ENCODE measurements at places on chromosomes 4 and X.
A peak's percentile ranks its signal among the peaks of the same experiment; 100 is the strongest.

GRCh38 chr4:162770761-162771490 is 395.8 kb downstream of the NAF1 start:
- DNase-seq = no peak

- DNase-seq = no peak
Measured at GRCh38 chr4:181770971-181771370, 472.2 kb upstream of the TENM3 start.

- no peak for DNase-seq
Measured at GRCh38 chr4:89142691-89143669, 31.6 kb downstream of the TIGD2 start.

DNA sequence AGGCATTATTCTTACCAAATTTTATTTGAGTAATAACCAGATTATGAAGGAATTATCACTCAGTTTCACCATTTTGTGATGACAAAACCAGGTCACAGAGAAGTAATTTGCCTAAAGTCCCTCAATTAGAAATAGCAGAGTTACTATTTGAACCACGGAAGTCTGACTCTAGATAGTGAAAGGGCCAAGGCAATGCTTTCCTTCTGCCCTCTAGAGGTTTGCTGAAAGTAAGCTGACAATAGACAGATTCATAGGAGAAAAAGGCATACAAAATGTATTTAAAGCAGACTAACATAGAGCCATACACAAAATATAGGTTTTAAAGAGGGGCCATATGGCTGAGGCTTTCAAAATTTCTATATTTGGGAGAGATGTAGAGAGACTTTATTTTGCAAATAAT is 43.1 kb downstream of the CXXC4 start:
- no peak for DNase-seq

DNA sequence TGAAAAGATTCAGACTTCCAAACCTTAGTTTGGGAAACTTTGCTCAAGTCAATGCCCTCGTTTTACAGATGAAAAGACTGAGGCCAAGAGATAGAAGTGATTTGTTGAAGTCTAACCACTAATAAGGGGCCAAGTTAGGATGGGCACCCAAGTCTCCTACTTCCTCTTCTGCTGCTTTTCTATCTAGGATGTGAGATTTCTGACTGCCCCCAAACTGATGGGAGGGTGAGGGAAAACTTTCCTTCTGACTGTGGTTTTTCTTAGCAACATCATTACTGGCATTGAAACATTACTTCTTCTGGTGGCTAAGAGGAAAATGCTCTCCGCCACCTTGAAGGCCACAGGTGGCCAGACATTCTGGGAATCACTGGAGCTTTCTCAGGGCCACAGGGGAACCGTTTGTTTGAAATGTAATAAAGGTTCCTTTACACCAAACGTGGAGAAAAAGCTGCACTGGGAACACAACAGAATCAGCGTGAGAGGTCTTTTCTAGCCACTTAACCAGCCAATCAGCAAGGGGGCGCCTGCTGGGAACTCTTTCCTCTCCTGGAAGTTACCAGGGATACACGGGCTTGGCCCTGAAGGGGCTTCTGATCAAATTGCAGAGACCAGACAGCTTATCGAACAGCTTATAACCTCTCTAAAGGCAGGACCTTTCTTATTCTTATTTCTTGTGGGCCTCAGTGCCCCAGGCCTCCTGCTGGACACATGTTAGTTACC is 115.9 kb upstream of the TEX13D start:
- no peak for DNase-seq

DNA sequence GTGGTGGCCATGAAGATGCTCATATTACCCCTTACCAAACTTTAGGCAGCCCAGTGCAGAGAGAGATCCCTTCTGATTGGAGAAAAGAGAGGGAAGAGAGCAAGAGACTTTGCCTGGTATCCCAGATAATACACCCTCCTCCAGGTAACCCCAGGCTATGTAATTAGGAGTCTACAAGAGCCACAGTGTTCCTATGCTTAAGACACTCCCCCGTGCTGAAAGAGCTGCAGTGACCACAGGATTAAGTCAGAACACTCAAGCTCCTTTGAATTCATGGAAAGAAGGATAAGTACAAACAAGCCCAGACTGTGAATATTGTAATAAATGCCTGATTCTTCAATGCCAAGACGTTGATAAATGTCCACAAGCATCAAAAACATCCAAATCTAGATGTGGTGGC is 41.4 kb downstream of the PABPC4L start:
- no peak for DNase-seq

DNA sequence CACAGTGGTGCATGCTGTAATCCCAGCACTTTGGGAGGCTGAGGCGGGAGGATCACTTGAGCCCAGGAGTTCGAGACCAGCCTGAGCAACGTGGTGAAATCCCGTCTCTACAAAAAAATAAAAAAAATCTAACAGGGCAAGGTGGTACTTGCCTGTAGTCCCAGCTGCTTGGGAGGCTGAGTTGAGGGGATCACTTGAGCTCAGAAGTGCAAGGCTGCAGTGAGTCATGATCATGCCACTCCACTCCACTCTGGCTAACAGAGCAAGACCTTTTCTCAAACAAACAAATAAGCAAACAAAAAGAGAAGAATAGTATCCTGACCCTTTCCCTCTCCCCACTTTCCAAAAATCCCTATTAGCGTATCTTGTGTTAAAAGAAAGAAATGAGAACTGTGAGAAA is 52.7 kb downstream of the NPY1R start:
- DNase-seq = no peak

DNA sequence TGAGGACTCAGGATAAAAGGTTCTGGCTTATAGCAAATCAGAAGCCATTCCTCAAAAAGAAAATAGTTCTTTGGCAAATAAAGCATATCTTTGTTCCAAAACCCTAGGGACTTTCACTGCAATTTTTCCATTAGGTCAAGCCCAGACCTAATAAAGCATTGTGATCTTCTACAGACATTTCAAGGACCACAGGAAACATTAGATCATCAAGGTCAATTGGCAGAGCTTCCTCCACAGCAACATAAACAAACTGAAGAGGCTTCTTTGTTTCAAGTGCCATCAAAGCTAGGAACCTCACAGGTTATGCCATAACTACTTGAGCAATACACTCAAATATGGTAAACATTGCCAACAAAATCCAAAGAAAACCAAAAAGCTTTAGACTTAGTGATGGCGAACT is 144.9 kb downstream of the ANXA5 start:
- no peak for DNase-seq

DNA sequence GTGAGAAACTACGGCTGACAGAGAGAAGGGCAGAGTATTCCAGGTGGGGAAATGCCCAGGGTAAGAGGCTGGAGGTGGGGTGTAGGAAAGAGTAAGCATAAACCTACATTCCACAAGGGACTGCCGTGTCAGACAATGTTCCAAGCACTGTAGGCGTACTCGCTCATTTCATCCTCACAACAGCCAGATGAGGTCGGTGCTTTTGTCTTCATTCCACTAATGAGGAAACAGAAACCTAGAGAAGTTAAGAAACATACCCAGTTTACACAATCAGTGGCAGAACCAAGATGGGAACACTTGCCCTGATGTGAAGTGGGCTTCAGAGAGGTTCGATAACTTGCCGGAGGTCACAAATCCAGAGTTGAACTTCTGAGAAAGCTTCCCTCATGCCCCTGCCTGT is 4.6 kb downstream of the SASH3 start:
- no peak for DNase-seq

DNA sequence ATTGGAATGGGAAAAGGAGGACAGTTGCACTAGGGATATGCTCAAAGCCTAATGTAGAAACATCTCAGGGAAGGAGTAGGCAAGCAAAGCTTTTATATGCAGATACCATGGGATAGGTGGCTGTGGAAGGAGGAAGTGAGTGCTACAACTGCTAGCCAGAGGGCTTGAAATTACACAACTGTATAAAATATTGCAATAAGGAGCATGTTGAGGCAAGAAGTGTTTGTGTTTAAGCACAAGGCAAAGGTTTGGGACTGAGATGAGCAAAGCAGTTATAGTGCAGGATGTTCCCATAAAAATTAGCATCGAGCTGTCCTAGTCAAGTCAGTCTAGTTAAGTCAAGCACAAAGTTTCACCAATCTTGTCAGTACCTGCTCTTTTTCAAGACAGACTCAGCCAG is 35.6 kb upstream of the DCAF8L1 start:
- no peak for DNase-seq

- DNase-seq = no peak
Measured at GRCh38 chr4:71095545-71095944, 102.1 kb downstream of the DCK start.

DNA sequence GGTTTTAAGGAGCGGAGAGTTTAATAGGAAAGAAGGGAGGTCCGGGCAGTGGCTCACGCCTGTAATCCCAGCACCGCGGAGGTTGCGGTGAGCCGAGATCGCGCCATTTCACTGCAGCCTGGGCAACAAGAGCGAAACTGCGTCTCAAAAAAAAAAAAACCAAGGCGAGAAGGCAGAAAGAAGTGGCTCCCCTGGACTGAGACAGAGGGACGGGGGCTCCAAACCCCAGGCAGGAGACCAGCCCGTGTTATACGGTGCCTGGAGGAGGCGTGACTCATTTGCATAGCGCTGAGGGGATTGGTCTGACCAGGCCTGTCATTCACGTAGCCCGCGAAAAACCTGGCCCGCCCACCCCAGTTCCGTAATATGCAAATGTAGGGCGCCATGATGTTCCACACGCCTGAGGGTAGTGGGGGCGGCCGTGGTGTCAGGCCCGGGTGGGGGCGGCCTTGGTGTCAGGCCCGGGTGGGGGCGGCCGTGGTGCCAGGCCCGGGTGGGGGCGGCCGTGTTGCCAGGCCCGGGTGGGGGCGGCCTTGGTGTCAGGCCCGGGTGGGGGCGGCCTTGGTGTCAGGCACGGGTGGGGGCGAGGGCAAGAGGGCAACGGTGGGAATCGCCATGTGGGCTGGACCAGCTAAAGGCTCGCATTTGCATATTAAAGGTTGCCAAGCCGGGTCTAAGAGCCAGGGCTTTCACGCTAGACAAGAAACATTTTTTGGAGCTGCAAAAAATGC is 2.1 kb downstream of the PLCXD1 start:
- peak; percentile 90 for DNase-seq

- DNase-seq = no peak
Measured at GRCh38 chr4:148310756-148311155, 131.5 kb downstream of the NR3C2 start.

DNA sequence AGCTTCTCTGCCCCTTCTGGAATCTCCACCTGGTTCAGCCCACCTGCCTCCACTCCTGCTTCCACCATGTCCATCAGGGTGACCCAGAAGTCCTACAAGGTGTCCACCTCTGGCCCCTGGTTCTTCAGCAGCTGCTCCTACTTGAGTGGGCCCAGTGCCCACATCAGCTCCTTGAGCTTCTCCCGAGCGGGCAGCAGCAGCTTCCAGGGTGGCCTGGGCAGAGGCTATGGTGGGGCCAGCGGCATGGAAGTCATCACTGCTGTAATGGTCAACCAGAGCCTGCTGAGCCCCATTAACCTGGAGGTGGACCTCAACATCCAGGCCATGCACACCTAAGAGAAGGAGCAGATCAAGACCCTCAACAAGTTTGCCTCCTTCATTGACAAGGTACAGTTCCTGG is 74.4 kb upstream of the ZXDA start:
- DNase-seq = no peak

- DNase-seq = no peak
Measured at GRCh38 chrX:100208076-100208475, 202.0 kb downstream of the PCDH19 start.

GRCh38 chr4:188423039-188423438 is 283.8 kb downstream of the TRIML1 start:
- no peak for DNase-seq

GRCh38 chr4:88746206-88746605 is 48.6 kb upstream of the NAP1L5 start:
- DNase-seq = no peak

DNA sequence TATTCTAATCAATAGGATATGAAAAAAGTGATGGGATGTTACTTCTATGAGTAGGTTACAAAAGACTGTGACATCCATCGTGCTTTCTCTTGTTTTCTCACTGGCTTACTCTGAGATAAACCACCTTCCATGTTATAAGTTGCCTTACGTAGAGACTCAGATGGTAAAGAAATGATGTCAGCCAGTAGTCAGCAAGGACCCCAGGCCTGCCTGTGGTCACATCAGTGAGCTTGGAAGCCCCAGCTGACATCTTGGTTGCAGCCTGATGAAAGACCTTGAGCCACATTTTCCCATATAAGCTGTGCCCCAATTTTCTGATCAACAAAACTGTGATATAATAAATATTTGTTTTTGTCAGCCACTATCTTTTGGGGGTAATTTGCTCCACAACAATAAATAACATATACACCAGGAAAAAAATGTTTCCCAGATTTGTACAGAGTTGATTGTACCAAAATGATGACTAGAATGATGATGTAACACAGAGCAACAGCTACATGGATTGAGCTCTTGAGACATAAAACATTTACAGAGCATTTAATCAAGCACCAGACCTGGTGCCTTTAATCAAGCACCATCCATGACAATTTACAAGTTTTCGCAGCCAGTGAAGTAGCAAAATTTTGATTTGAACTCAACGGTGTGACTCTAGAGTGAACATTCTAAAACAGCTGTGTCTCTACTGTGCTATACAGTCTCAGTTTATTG is 11.2 kb upstream of the DCAF12L2 start:
- no peak for DNase-seq

DNA sequence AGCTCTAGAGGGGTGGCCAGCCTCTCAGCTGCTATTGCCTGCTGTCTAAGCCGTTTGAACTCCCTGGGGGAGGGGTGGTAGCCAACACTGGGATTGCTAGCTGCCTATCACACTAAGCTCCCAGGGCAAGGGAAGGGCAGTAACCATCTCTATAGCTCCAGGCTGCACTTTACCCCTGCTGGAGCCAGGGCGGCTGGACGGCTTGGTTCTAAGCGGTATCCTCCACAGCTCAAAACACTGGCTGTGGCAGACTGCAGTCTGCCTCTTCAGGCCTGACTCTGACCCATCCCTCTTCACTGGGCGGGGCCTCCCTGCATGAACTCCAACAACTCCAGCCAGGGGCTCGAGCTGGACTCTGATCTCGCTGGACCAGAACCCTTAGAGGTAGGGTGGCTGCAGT is 55.3 kb upstream of the GNRHR start:
- no peak for DNase-seq

DNA sequence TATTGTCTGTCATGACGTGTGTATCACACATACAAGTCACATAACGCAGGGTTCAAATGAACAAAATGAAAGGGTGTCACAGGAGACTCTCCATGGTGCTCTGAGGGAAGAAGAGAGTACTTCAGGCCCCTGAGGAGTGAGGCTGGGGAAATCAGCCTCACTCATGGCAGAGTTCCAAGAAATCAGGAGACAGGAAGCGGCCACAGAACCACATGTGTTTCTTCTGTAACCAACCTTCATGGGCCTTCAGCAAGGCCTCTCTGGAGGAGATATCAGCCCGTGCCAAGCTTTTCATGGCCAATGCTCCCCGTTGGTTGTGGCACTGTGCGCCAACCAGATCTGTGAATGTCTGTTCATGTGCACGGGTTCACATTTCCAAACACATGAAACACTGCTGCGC is 76.0 kb downstream of the NAT8L start:
- no peak for DNase-seq

GRCh38 chrX:2823795-2824386 is 4.8 kb upstream of the GYG2 start:
- peak; percentile 45 for DNase-seq

- no peak for DNase-seq
Measured at GRCh38 chrX:9980927-9981326, 13.8 kb downstream of the CLDN34 start.
